ENCODE measurements at places on chromosomes 4 and X.

GRCh38 chr4:10659251-10659650 lies 25.3 kb downstream of the CLNK start:
- no peak for DNase-seq

- DNase-seq = no peak
Measured at GRCh38 chrX:154443479-154443910, 446 bp upstream of the FAM50A start.

DNA sequence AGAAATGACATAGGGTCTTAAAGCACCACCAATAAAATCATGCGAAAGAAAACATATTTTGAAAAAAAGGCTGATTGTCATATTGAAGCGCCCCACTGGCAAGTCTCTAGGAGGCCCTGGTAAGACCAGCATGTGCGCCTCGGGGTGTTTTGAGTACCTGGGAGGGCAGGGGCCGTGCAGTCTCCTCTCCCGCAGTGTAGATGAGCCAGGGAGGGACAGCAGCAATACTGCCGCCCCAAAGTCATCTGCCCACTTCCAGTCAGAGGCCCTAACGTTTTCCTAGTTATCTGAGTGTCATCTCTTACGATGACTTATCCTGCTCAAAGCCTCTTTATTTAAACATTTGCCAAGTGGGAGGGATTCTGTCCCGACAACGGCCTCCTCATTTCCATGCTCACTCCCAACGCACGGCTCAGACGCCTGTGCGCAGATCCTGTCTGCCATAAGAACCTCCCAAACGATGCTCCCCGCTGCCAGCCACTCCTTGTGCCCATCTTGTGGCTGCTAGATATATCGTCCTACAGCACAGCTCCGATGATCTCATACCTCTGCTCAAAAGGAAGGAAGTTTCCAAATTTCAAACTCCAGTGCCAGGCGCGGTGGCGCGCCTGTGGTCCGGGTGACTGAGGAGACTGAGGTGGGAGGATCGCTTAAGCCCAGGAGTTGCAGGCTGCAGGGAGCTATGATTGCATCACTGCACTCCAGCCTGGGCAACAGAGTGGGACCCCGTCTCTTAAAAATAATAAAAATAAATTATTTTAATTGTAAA lies 17.2 kb upstream of the SCRG1 start:
- no peak for DNase-seq

- no peak for DNase-seq
Measured at GRCh38 chr4:102341201-102341600, 4.1 kb downstream of the SLC39A8 start.

DNA sequence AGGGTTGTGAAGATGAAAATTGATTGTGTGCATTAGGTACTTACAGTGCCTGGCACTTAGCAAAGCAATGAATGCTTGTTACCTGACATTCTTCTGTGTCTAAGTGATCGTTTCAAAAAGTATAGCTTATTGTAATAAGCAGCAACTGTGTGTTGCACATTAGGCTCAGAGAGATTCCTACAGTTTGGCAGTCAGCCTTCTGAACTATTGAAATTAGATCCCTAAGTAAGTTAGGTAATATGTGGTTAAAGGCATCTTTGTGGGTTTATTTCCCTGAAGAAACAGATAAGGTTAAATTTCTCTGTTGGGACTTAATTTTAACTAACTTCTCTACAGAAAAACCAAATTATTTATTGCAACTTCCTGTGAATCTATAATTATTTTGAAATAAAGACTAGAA lies 93.4 kb downstream of the REPS2 start:
- DNase-seq = no peak

GRCh38 chr4:79927931-79928330 lies 145.1 kb downstream of the ANTXR2 start:
- no peak for DNase-seq

DNA sequence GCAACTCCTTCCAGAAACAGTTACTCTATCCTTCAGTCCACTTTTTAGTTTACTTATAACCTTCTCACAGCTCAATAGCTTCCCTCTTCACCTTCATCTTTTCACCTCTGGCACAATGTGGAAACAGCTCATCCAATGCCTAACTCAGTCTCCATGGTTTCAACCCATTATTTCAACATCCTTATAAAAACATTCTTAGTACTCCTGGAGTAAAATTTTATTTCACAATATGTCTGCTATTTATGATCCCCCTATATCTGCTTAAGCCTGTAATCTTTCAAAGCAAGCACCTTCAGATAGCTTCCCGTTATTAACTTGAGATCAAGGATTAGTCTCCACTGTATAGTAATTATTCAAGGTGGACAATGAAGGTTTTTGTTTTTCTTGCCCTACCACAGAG lies 156.3 kb downstream of the GASK1B start:
- DNase-seq = no peak

GRCh38 chr4:68735106-68735505 lies 64.7 kb upstream of the UGT2B15 start:
- DNase-seq = no peak
